Fibroblast of skin of scalp (primary cell): ENCODE measurements at places on chromosomes 6 and 20.
A peak's percentile ranks its signal among the peaks of the same experiment; 100 is the strongest.

GRCh38 chr20:44616604-44616964 is 34.2 kb downstream of the PKIG start:
- DNase-seq = no peak

- DNase-seq = no peak
Measured at GRCh38 chr20:23050076-23050838, 785 bp upstream of the THBD start.

DNA sequence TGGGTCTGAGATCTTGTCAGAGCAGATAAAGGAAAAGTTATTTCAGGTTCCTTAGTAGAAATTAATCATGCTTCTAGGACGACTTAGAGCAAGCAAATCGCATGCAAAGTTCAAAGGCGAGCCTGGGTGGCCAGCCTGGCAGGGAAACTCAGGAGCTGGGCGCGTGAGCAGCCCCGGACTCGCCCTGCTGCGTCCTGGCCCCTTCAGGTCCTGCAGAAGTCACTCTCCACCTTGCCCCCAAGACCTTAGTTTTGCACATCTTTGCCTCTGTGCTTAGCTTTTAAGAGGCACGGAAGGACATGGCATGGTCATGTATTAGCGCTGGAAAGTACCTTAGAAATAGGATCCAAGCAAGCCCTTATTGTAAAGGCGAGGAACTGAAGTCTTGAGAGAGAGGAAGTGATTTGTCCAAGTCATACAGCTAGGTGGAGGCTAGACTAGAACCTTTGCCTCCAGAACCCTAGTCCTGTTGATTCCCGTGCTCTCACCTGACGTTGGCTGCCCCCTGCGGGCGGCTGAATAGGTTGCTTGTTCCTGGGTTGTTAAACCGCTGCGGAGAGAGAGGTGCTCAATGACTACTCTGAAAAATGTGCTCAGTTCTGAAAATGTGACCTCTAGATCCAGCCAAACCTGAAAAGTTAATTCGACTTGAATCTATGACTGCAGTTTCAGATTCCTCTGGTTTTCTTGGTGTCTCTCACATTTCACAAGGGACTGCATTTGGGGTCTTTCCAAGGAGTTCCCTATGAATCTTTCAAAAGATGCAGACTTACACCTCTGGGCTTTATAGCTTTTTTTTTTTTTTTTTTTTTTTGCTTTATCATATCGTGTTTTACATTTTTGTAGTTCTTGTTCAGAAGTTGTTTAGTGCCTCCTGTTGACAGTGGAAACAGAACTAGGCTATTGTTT is 2.7 kb downstream of the MYB start:
- DNase-seq = peak; percentile 29

DNA sequence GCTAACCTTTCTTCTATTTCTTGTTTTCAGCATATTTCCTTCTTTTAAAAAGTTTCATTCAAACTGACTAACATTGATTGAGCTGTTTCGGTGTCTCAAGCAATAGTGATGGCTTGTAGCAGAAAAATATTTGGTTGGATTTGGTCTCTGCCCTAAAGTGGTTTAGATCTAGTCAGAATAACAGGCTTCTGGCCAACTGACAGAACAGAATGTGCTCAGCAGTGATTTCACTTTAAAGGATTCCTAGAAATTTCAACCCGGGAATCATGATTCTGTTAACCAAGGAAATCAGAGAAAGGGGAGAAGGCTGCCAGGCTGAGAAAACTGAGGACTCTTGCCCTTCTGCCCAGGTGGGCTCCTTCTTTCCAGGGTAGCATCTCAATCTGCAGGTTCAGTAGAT is 16.6 kb upstream of the GSTA1 start:
- DNase-seq = peak; percentile 66

- peak; percentile 78 for DNase-seq
Measured at GRCh38 chr6:35500782-35501181, 3.9 kb upstream of the TEAD3 start.

DNA sequence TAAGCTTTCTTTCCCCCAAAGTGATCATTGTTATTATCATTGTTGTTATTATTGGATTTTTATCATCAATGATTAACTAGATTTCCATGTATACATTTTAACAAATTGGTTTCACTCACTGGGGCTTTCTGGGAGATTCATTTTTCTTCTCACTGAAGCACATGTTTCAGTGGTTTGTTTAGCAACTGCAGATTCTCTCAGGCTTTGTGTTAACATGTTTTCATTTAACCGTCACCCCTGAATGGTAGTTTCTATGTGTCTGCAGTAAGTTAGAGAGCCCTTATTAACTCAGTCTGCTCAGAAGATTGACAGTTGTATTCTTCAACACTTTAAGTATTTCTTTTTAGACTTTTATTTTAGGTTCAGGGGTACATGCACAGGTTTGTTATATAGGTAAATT is 12.4 kb downstream of the ZKSCAN4 start:
- DNase-seq = no peak

DNA sequence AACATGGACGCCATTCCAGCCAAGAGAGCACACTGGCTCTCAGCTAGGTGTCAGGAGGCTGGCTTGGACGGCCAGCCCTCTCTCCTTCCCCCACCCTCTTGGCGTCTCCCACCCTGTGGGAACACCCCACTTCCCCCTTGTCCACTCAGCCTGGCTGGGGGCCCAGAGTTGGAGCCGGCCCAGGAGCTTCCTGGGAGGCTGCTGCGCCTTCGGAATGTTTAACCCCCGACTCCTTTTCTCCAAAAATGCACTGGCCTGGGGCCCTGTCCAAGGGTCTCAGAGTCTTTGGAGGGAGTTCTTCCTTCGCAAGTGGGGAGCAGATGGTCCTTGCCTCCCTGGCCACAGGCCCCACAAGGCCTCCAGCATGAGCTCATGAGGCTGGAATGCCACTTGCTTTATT is 4.1 kb downstream of the ADAM33 start:
- peak; percentile 46 for DNase-seq
